ENCODE measurements at places on chromosomes 2 and 18.
A peak's percentile ranks its signal among the peaks of the same experiment; 100 is the strongest.

DNA sequence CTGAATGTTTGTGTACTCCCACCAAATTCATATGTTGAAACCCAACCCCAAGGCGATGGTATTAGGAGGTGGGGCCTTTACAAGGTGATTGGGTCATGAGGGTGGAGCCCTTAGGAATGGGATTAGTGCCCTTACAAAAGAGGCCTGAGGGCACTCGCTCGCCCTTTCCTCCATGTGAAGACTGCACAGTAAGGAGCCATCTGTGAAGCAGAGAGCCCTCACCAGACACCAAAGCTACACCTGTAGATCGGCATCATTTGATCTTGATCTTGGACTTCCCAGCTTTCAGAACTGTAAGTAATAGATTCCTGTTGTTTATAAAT, 62.9 kb upstream of the FZD7 start:
- DNase-seq: no peak

DNA sequence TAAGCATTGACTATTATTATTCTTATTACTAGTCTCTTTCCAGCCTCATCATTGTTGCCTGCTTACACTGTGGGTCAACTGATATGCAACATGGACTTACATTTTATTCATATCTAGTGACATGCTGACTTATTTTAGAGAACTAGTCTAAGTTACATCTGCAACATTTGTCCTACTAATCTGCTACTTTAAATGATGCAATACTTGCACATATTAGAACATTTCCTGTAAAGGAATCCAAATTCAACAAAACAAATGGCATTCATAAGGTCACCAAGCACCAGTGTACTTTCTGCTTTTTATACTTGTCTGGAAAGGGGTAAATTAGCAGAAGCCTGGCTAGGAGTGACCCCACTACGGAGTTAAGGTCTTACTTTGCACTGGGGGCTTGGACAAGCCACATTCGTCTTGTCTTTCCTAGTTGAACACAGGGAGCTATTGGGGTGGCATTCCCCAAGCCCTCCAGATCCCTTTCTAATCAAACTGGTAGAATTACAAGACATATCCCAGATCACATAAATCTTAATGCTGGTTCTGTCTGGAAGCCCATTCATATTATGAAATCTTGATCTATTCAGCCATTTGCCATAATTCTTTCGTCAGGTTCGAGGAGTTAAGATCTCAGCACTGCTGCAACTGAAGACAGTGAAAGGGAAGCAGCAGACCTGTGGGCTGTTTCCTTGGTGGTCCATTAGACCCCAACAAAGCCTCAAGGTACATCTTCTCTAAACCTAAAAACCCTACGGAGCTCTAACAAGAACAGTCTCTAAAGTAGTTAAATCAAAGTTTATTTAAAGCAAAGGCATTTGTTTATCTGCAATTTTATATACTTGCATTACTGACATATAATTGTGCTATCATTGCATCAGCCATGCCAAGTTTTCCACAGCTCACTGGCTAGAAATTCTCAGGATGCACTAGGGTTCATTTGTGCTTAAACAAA, 49.9 kb upstream of the RTN4 start:
- no peak for DNase-seq

DNA sequence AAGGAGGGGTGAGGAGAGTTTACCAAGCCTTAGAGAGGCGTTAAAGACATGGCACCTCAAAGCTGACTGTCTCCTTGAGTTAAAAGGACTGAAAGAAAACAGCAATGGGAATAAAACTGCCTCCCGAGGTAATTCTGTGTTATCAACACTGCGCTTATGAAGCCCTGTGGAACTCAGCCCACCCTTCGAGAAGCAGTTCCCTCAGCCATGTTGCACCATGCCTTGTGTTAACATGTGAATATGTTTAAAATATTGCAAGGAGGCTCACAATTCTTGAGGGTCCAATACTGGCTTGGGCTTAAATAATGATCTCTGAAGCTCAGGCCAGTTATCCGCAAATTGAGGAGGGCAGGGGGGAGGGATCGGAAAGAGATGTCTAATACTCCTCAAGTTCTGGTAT, 14.7 kb downstream of the KLF7 start:
- DNase-seq: no peak

GRCh38 chr2:144830543-144830942, 310.6 kb upstream of the ZEB2 start:
- no peak for DNase-seq

DNA sequence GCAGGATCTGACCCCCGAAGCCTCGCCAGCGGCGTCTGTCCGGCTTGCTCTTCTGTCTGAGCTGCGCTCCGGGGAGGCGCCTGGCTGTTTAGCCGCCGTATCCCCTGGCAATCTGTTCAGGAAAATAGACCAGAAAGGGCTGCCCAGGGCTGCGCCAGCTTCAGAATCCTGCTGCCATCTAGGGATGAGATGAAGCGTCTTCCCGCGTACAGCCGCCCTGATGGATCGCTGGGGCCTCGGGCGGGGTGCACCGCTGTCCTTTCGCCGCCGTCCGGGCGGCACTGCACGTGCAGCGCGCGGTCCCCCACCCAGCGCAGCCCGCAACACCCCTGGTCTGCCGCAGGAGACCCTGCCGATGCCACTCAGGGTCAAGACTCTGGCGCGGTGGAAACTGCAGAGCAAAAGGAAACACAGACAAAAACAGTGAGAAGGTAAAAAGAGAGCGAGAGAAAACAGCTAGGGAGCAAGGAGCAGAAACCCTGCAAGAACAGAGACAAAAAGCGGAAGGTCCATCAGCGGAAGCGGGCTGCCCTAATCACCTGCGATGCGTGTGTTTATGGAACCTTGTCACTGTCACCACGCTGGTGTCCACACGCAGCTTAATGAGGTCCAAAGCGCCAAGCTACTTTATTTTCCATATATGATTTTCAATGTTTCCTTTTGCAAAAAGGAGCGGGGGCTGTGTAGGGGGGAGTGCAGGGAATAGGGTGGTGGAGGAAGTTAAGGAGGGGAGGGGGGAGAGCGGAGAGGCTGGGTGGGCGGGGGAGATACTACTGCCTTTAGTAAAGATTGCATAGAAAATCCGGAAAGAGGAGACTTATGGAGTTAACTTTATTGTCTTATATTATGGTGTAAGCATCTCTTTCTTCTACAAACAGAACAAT, 2113.3 kb upstream of the PIK3C3 start:
- DNase-seq: no peak

DNA sequence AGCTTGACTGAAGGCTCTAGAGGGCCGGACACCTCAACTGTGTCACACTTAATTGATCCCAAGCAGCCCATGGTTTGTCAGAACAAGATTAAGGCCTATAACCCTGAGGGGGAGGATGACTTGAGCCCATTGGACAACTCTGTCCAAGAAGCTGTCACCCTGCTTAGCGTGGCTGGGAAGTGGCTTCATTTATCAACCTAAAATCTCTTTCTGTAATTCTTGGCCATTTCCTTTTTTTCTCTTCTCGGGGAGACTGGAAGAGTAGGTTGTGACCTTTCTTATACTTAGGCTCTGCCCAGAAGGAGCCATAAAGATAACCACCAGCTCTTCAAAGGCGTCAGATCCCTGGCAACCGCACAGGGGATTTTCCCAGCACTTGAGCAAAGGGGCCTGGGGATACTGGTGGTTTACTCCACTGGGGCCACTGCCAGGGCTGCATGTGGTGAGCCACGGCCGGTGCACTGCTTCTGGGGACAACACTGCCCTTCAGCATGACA, 265.5 kb downstream of the CYRIA start:
- DNase-seq: no peak

- no peak for DNase-seq
Measured at GRCh38 chr2:235291461-235291860, 202.4 kb upstream of the AGAP1 start.

- DNase-seq: no peak
Measured at GRCh38 chr2:86021396-86022378, 84.0 kb downstream of the POLR1A start.

DNA sequence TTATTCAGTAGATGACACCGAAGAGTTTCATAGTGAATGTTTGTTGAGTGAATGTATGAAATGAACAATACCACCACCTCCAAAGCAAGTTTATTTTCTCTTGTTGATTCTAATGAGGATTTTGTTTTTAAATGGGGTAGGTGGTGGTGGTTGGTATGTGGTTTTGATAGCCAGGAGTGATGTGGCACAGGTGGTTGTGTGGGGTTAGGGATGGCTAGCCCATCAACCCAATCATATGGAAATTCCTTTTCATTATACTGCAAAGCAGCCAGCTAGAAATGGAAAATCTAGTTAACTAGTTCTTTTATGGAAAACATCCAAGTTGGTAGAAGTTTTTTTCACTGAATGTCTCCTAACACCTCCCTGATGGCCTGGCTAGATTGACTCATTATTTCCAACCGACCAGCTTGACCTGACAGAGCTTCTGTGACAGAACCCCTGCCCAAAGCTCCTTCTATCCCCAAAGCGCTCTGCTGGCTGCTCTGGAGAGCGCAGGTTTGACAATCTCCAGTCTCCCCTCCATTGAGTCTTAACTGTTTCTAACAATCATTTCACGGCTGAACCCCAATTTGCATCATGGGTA, 376.9 kb downstream of the MTX2 start:
- DNase-seq: no peak

DNA sequence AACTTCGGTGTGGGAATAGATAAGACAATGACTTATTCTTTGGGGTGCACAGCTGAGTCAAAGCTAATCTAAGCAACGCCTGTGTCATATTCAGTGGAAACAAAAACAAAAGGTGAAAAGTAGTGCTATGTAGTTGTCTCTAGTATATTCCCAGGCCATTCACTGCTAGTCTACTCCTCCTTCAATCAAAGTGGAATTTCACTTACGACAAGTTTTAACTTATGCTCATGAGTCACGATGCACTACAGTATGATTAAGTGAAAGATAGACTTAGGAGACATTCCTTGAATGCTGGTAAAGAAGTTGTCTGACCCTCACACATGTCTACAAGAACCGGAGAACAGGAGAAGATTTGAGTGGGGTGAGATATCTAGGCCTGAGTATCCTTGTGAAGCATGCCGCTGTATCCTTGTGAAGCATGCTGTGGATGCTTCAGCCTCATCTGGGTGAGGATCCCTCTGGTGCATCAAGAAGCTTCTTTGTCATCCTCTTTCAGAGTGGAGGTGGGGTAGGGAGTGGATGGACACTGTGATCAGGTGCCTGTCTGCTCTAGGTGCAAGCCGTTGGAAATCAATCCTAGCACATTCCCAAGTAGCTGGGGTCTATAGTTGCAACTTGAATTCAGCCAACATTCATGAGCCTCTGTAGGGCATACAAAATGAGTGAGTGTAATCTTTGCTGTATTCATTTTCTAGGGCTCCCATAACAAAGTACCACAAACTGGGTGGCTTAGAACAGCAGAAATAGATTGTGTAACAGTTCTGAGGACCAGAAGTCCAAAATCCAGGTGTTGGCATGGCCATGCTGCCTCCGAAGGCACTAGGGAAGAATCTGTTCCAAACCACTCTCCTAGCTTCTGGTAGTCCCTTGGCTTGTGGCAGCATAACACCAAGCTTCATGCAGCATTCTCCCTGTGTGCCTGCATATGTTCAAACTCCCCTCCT, 173.5 kb upstream of the FN1 start:
- DNase-seq: no peak

DNA sequence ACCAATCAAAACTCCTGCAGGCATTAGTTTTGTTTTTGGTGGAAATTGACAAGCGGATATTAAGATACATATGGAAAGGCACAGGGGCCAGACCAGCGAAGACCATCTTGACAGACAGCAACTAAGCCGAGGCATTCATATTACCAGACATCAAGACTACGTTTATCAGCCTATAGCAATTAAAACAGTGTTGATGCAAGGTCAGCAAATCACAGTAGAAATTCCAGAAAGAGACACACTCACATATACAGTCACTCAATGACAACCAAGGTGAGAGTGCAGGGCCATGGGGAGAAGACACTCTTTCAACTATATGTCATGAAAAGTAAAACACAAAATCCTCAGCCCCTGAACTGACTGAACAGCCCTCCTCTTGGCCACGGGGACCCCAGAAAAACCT, 164.6 kb downstream of the TPO start:
- DNase-seq: no peak

GRCh38 chr2:231780123-231780908, 766 bp downstream of the PDE6D start:
- DNase-seq: no peak

- DNase-seq: no peak
Measured at GRCh38 chr2:119718501-119719260, 39.7 kb downstream of the TMEM177 start.

DNA sequence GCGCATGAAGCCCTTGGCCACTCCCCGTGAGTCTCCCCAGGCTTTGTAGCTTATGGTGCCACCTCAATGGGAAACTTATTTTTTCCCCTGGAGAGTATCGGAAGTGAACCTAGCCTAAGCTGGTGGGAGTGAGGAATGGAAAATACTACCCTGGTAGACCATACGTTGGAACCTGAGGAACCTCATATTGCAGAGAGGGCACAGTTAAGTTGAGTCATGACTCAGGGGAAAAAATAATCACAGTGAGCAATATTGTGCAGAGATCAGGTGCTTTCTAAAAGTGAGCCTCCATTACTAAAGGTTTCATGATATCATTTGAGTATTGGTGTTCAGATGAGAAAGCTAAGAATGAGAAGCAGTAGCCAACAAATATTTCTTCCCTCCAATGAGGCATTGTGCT, 360.5 kb upstream of the NT5C1B start:
- no peak for DNase-seq

DNA sequence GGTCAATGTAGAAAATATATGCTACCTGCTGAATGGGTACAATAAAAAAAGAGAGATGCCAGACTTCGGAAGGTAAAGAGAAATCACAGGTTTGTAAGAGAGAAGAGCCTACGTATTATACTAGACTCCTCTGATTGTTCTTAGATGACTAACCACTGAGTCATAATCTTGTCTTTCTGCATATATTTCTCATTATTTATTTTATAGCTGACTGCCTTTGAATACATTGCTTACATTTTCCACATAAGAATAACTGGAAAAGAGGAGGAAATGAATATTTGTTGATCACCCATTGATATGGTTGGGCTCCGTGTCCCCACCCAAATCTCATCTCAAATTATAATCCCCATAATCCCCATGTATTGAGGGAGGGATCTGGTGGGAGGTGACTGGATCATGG, 90.3 kb upstream of the RAB27B start:
- no peak for DNase-seq

GRCh38 chr2:152098496-152099366, at the start of gene CACNB4:
Gene CACNB4 (minus strand): TSS chr2:152099044.
- DNase-seq: peak; percentile 8

- no peak for DNase-seq
Measured at GRCh38 chr2:104746299-104746698, 107.6 kb upstream of the POU3F3 start.

- no peak for DNase-seq
Measured at GRCh38 chr18:22848615-22849014, 84.5 kb upstream of the RBBP8 start.

DNA sequence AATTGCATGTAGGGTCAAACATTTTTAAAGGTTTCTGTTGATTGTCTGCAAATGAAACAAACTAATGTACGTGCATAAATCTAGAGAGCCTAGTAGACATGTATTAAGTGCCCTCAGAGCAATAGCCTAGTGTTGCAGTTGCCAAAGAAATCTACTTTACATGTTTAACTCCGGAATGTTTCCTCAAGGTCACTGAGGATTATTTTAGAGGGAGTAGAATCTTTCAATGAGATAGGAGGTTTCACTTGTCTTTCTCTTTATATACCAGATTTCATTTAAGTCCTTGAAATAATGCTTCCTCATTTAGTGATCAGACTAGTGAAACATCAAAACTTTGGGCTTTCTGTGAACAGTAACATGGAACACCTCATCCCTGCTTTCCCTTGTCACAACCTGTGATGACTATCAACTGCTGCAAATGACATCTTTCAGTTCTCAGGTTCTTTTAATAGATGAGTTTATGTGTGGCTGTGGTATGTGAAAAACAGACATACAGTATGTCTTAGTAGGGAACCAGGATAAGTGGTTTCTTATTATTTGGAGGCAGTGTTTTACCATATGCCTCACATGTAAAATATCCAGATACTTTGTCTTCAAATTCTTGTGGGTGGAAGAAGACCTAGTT, 5.5 kb downstream of the UBE2E3 start:
- DNase-seq: no peak

Data from activated gamma-delta T cell (primary cell).